Germinal center (tissue), 1 donor: ENCODE measurements at places on chromosomes 7 and 10.

- DNase-seq: no peak
These were observed 196.2 kb downstream of the PLXNA4 start for GRCh38 chr7:132380059-132380458.

GRCh38 chr10:79028451-79029010 is 40.2 kb upstream of the ZMIZ1 start:
- DNase-seq: no peak

GRCh38 chr10:108465871-108466641 is 1301.5 kb upstream of the SORCS1 start:
- no peak for DNase-seq

DNA sequence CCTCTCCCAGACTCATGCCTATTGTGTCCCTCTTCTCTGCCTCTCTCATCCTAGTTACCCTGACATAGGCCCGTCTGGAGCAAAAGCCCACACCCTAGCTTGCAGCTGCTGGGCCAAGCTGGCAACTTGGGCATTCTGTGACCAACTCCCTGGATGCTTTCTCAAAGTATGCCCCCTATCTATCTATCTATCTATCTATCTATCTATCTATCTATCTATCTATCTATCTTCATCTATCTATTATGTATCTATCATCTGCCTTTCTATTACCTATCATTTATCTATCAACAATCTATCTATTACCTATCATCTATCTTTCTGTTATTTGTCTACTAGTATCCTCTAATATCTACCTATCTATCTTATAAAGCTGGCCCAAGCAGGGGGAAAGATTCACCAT is 45.4 kb upstream of the COL13A1 start:
- DNase-seq: no peak

GRCh38 chr10:72328045-72328828 is 26.5 kb downstream of the DNAJB12 start:
- DNase-seq: no peak

- no peak for DNase-seq
These were observed 178.8 kb upstream of the BMPER start for GRCh38 chr7:33726582-33726981.

DNA sequence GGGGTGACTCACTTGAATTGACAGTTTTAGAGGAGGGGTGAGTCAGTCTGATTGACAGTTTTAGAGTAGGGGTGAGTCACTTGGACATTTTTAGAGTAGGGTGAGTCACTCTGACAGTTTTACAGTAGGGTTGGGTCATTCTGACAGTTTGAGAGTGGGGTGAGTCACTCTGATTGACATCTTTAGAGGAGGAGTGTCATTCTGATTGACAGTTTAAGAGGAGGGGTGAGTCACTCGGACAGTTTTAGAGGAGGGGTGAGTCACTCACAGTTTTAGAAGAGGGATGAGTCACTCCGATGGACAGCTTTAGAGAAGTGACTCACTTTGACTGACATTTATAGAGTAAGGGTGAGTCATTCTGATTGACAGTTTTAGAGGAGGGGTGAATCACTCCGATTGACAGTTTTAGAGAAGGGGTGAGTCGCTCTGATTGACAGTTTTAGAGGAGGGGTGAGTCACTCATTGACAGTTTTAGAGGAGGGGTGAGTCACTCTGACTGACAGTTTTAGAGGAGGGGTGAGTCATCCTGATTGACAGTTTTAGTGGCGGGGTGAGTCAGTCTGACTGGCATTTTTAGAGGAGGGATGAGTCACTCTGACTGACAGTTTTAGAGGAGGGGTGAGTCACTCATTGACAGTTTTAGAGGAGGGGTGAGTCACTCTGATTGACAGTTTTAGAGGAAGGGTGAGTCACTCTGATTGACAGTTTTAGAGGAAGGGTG is 595.9 kb downstream of the DNAJB6 start:
- no peak for DNase-seq

GRCh38 chr7:1814089-1814811 is 144.2 kb downstream of the ELFN1 start:
- DNase-seq: no peak

GRCh38 chr7:31107106-31108090 is 55.3 kb downstream of the ADCYAP1R1 start:
- DNase-seq: no peak

GRCh38 chr10:107215681-107216080 is 51.2 kb upstream of the SORCS1 start:
- no peak for DNase-seq

DNA sequence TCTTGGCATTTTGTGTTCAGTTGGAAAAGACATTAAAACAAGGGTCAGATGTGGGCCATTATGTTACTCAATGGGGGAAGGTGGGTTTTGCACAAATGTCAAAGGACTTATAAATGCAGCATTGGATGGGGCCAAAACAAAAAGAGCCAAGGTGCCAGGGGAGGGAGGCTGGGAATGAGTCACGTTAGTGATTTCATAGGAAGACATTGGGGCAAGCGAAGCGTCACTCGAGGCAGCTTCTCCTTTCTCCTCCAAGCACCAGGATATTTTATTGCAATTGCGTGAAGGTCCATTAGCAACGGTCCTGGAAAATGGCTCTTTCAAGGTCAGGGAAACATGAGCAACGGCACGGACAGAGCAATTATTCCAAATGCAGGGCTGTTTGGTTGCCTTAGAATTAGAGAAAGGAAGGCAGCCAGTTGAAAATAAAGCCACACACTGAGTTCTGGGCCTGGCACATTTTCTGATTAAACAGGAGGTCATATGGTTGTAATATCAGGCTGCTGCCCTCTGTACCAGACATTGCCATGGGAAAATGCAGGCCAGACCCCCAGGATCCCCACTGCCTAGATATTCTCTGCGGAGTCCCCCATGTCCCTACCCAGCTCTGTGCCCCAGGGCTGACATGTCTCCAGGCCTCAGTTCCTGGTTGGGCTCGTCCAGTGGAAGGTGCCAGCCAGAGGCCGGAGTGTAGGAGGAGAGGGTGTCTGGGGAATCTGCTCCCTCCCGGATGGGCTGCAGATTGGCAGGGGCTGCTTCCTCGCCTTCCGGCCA is 63.3 kb upstream of the NANOS1 start:
- DNase-seq: no peak

- DNase-seq: no peak
These were observed 396.6 kb downstream of the PLXNA4 start for GRCh38 chr7:132179681-132180080.
